GM23338 (cell line): ENCODE measurements at places on chromosomes 16 and 17.

DNA sequence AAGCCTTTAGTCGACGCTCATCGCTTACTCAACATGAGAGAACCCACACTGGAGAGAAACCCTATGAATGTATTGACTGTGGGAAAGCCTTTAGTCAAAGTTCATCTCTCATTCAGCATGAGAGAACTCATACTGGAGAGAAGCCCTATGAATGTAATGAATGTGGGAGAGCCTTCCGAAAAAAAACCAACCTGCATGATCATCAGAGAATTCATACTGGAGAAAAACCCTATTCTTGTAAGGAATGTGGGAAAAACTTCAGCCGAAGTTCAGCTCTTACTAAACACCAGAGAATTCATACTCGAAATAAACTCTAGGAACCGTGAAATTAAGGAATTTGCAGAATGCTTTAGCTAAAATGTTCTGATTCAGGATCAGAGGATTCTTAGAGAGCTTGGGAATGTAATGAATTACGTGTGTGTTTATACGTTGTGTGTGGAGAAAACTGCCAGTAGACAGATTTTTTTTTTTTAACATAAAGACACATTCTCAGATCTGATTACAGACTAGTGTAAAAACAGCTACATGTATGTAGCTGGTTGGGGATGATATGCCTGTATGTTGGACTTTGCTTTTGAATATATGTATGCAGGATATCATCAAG lies 25.4 kb downstream of the ZFP90 start:
- DNase-seq: peak; percentile 42

GRCh38 chr17:64502809-64503208 lies 3.3 kb downstream of the DDX5 start:
- DNase-seq: no peak

- DNase-seq: peak; percentile 53
These were observed 77.7 kb upstream of the GNG13 start for GRCh38 chr16:878072-878784.

DNA sequence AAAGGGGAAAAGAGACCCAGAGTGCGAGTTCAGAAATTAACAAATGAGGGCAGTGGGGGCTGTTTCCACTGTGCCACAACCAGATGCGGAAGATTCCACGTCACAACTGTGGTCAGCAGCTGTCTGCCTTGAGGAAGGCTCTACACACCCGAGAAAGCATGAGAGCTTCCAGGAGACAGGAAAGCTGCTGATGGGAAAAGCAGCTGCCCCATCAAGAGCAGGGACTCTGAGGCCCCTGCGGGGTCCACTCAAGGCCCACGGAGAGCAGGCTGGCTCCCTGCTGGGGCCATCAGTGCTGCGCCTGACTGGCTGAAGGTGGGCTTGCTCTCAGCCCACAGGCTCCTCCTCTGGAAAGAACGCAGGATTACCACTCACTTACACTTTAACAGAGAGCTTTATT lies 14.8 kb upstream of the TRAP1 start:
- DNase-seq: no peak
